ENCODE measurements at places on chromosomes 6 and 20.

GRCh38 chr6:105642708-105643107, 239.8 kb upstream of the PREP start:
- DNase-seq: no peak

DNA sequence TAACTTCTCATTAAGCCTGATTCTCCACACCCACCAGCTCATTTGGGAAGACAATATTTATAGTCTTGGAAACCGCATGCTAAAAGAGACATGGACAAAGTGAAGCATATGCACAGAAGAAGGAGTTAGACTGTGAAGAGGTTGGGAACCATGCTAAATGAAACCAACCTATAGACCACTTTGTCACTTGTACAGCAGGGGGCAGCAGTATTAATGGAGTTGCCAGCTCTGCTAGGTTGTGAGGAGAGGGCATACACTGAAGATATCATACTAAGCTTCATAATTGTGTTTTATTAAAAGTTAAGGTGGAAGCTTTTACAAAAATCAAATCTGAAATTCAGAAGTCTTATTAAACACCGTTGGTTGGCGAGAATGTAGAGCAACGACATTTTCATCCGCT, 38.3 kb upstream of the HMGCLL1 start:
- DNase-seq: peak; percentile 27

GRCh38 chr6:163901681-163902080, 487.2 kb downstream of the QKI start:
- DNase-seq: no peak

- DNase-seq: no peak
Measured at GRCh38 chr6:75201901-75202672, 3.8 kb downstream of the COL12A1 start.

GRCh38 chr20:14928083-14928482, 590.7 kb upstream of the FLRT3 start:
- no peak for DNase-seq

DNA sequence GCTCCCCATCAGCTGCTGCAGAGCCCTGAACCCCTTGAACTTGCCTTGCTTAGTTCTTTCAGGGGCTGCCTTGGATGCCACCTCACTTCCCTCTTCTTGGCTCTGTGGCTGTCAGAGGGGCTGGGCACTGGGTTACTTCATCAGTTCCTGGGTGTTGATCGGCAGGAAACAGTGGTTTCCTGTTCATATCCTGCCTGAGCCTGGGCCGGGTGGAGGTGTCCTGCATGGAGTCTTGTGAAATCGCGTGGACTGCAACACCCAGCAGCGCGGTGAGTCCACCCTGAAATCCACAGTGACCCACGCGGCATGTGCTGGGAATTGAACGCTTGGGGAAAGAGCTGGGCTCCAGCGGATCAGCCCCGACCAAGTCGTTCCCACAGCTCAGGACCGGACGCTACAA, 97.5 kb downstream of the CDH26 start:
- DNase-seq: no peak

Measured in colonic mucosa (tissue), 4 donors.